ENCODE measurements at places on chromosomes 1 and 21.

- peak; percentile 60 for DNase-seq
These were observed 32.7 kb upstream of the ETV3 start for GRCh38 chr1:157170677-157171515.

DNA sequence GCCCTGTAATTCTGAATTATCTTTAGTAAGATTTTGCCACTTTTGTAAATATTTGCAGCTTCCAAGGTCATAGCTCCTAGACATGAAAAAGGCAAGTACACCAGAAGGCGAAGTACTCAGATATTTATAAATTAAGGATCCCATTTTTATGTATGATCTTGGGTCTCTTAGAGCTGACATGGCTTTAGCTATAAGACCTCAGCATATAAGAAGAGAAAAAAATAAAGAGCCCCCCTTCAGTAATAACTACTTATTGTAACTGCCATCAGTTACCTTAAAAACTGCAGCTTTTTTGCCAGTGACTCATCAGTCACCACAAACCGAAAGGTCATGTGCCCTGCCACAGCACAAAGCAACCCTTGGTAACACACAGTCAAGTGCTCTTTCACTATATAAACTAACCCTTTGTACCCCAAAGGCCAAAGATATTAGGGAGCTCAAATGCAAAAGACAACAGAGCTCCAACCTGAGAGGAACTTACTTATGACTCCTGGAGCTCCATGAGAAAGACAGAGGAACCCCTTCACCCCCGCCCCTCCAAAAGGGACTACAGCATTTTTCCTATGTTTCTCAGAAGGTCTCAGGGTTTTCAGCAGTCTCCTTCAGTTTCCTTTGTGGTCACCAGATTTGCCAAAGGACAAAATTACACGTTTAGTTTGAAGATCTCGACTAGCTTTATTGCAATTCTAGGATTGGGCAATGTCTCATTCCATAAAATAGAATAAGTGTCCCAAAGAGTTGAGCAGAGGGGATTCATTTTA is 219.8 kb upstream of the DUSP10 start:
- DNase-seq, result peak; percentile 60

GRCh38 chr21:40851749-40852148 is 4.8 kb upstream of the DSCAM start:
- DNase-seq, result no peak

DNA sequence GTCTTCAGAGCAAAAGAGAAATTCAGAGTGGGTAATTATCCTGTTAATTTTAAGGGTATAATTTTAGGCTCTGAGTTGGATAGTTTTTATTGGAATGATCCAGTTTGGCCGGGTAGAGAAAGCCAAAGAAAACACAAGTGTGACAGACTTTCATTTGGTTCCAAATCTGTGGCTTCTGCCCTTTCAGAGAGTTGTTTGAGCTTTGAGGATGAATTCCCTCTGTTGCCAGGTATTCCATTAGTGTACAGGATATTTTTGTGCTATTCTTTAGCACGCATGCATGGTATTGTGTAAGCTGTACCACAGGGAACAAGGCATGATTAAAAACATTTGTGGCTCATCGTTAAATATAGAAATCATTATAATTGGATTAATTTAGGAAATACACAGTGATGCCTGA is 384.4 kb downstream of the ADGRL2 start:
- no peak for DNase-seq

DNA sequence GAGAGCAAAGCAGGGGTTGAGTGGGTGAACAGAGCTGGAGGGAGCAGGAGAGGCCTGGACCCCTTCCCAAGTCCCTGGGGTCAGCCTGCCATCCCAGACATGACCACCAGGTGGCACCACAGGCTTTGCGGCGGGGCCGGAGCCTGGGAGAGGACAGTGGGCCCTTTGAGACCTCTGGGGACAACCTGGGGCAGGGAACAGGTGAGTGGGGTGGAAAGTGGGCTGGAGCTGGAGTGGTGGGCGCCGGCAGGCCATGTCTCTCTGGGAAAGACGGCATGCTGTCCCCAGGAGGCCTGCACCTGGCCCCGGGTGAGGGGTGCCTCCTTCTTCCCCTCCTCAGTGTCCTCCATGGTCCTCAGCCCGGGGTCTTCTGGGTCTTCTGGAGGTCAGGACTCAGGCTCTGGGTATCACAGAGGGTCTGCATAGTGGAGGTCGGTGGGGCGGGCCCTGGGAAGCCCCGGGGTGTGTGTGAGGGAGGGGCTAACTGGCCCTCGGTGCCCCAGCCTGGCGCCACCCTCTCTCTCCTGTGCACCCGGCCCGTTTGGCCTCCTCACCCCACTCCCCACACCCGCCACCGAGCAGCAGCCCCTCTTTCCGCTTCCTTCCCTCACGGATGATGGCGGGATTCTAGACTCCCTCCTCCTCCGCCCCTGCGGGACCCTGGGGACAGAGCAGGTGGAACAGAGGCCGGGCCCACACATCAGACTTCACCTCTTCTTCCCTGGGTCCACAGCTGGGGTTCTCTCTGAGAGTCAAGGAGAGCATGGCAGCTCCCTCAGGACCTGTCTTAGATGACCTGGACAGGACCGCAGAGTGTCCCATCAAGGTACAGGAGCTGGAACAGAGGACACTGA is 28.5 kb upstream of the PKP1 start:
- peak; percentile 83 for DNase-seq

- no peak for DNase-seq
These were observed 683 bp upstream of the EFNA4 start for GRCh38 chr1:155062702-155063411.

GRCh38 chr21:23968008-23968407 is 1639.3 kb downstream of the MRPL39 start:
- no peak for DNase-seq

GRCh38 chr1:226063224-226063976 is 884 bp downstream of the H3-3A start:
- no peak for DNase-seq

- DNase-seq, result peak; percentile 66
These were observed 29.3 kb downstream of the KRTAP10-1 start for GRCh38 chr21:44510508-44511218.

GRCh38 chr1:8091691-8092090 is 65.6 kb upstream of the ERRFI1 start:
- no peak for DNase-seq

GRCh38 chr1:13728091-13728715 is 28.2 kb downstream of the PRDM2 start:
- DNase-seq, result no peak

GRCh38 chr21:35622612-35623011 is 437.7 kb downstream of the SETD4 start:
- no peak for DNase-seq

GRCh38 chr21:45554477-45555175 is 12.4 kb upstream of the SLC19A1 start:
- DNase-seq, result peak; percentile 85

DNA sequence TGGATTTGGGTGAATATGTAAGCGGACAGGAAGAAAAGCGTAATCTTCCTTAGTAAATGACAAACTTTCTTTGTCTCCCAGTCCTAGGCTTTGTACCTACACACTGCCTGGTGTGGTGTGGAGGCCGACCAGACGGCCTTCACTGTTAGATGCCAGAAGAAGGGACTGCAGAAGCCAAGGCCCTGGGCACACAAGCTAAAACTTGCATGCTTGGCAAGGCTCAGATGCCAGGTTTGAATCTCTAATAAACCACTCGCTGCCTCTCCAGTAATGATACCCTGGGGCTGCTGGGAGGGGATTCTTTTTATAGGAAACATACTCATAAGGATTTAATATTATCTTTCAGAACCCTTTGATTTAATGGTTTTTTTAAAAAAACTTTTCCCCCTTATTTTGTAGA is 263.8 kb downstream of the PTPRC start:
- DNase-seq, result no peak

GRCh38 chr1:245466261-245466660 is 311.5 kb downstream of the KIF26B start:
- no peak for DNase-seq

DNA sequence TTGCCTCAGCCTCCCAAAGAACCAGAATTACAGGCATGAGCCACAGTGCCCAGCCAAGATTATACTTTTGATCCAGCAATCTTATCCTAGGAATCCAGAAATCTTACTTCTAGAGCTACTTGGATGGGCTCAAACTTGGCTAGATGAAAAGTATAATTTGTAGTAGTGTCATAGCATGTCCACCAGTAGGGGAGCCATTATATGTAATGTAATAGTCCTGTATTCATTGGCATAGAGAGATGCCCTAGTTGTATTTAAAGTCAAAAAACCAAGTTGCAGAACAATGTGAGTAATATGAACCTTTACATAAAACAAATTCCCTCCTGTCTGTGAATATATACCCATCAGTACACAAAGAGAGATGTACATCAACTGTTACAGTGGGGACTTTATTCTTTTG is 83.9 kb downstream of the NOS1AP start:
- DNase-seq, result no peak

GRCh38 chr1:167428395-167428794 is 89.9 kb downstream of the CD247 start:
- no peak for DNase-seq

DNA sequence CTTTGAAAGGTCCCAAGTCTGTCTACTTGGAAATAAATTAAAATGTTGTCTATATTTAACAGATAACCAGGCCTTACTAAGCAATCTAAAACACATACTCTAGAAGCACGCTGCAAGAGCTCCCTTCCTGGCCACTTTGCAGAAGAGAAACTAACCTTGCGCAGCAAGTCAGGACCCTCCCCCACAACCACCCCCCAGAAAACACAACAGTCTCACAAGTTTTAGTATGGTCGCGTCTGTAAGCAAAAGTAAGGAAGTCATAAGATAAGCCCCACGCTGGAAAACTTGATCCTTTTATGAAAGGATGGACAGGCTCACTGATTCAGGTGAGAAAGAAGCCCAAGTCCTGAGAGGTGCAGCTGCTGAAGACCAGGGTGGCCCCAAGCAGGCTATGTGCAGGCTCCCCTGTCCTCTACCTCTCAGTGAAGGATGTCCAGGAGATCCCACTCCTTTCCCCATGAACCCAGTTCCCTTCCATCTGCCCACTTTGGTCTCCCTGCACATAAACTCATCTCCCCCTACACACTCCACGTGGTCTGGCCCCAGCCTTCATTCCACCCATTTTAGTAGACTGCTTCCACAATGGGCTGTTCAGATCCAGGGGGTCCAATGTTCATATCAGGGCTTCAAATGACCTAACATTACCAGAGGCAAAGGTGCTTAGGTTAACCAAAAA is 23.8 kb downstream of the HIVEP3 start:
- no peak for DNase-seq

DNA sequence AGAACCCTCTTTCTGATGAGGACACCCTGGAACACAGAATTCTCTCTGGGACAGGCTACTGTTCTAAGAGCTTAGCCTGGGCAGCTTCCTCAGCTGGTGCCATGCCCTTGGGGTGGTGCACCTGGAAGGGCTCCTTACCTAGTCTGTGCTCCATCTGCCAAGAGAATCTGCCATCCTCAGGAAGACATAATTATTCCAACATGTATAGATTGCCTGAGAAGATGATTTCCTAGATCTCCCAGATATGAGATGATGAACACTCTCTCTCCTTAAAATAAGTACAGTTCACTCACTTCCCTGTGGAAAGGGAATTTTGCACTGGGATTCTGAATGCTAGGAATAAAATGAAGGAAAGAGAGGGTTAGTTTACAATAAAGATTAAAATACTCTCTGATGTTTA is 87.6 kb downstream of the NENF start:
- no peak for DNase-seq

DNA sequence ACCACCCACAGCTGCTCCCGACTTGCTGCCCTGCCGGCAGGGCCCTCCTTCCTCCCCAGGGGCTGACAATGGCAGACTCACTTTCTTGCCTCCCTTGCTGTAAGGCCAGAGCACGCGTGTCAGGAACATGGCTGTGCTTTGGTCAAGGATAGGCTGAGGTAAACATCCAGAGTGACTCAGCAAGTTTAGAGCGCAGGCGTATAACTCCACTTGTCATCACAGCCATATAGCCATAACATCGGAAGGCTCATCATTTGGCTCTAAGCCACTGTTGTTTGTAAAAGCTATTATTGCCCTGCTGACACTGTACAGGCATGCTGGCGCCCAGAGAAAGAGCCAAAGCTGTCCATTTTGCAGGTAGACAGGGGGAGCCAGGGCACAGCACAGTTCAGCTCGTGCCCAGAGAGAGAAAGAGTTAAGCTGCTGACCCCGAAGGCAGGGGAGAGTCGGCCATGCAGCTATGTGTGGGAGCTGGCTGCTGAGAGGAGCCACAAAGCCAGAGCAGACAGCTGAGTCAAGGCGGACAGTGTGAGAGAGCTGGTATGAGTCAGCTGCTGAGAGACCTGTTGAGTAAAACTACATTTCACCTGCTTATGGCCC is 60.6 kb downstream of the GNG4 start:
- DNase-seq, result peak; percentile 72

- DNase-seq, result no peak
These were observed 144.6 kb downstream of the LRRIQ3 start for GRCh38 chr1:74053407-74053806.

- DNase-seq, result no peak
These were observed 163.8 kb downstream of the COL24A1 start for GRCh38 chr1:85992791-85993190.

- no peak for DNase-seq
These were observed 16.3 kb downstream of the ATG4C start for GRCh38 chr1:62800281-62800680.

GRCh38 chr1:51276286-51276685 is 40.2 kb downstream of the RNF11 start:
- DNase-seq, result no peak

- DNase-seq, result peak; percentile 39
These were observed 44.5 kb upstream of the CCDC190 start for GRCh38 chr1:162905174-162906158.

- DNase-seq, result peak; percentile 27
These were observed 59.9 kb downstream of the TOR3A start for GRCh38 chr1:179141592-179142251.

DNA sequence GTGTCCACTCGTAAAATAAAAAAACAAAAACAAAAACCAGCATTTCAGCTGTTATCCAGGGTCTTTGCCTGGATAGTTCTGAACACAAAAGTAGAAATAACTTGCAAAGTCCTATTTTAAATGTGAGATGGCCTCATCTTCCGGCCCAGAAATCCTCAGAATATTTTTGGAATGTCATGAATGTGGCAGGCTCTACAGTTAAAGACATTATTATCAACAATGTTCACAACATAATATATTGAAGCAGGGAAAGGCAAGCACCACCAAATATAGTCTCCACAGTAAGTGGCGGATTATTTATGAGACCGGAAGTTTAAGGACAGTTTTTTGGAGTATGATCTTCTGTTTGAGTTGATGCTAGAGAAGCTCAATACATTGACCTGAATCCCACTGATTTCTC is 1.2 kb upstream of the C1orf198 start:
- no peak for DNase-seq

- no peak for DNase-seq
These were observed 405.0 kb downstream of the MATN1 start for GRCh38 chr1:30318413-30318812.

DNA sequence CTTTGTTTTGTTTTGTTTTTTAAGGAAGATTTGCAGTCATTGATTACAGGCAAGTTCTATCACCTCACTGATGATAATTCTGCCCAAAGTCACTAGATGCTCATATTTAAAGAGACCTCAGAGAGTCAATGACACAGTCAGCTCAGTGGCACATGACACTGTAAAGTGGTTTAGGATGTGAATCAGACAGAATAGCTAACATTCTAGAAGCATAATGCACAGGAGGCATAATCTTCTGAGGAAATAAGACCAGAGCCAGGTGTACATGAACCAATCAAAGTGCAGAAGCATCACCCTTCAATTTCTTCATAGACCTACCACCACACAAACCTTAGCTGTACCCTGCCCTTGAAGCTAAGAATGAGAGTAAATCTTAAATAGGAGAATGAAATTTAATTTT is 268.5 kb downstream of the BRINP2 start:
- DNase-seq, result no peak

- DNase-seq, result no peak
These were observed 12.3 kb downstream of the SERTAD4 start for GRCh38 chr1:210244746-210245367.

- DNase-seq, result no peak
These were observed 20.7 kb upstream of the ABCB10 start for GRCh38 chr1:229579059-229579673.
